ENCODE measurements at places on chromosomes 7 and 10. TPM values are rescaled to one million over a fixed set of nuclear protein-coding genes. Genes with fewer than 3 reads are reported as not detected.

The GHRHR gene
- not detected for total RNA-seq

The SLC18A3 gene
- total RNA-seq = not detected

The GJD4 gene
- total RNA-seq = not detected

The SLC13A4 gene
- total RNA-seq = 0.98 TPM

The TMEM178B gene
- total RNA-seq = under 0.01 TPM

The GNAT3 gene
- not detected for total RNA-seq

The NUDCD3 gene
- total RNA-seq = 59.2 TPM

The AKR1E2 gene
- total RNA-seq = 5.7 TPM

The ZNF736 gene
- 11.8 TPM for total RNA-seq

The SLK gene
- 68.3 TPM for total RNA-seq

The GIMAP1 gene
- not detected for total RNA-seq

The NANOS1 gene
- total RNA-seq = 0.73 TPM

The SPDYE6 gene
- total RNA-seq = not detected

The TRPV6 gene
- not detected for total RNA-seq

The TRIL gene
- total RNA-seq = 0.73 TPM

The MRC1 gene
- not detected for total RNA-seq

The DLX6 gene
- total RNA-seq = not detected

The ZNF804B gene
- not detected for total RNA-seq

The MUC12 gene
- total RNA-seq = not detected

The CHN2 gene
- total RNA-seq = 0.78 TPM

The LIPA gene
- total RNA-seq = 89.7 TPM

The LHFPL3 gene
- not detected for total RNA-seq

The CCDC3 gene
- total RNA-seq = not detected

The SPDYE2B gene
- total RNA-seq = not detected

The SUMF2 gene
- total RNA-seq = 177 TPM

The SLC26A3 gene
- not detected for total RNA-seq

The LIPN gene
- total RNA-seq = not detected

The TRIM50 gene
- not detected for total RNA-seq

The MDH2 gene
- 48.5 TPM for total RNA-seq

The MINDY4 gene
- total RNA-seq = 14.7 TPM

The FOXL3 gene
- not detected for total RNA-seq

The VWDE gene
- total RNA-seq = not detected

The AKR1C8 gene
- total RNA-seq = not detected

The C10orf95 gene
- not detected for total RNA-seq

The IL15RA gene
- 9.9 TPM for total RNA-seq

The INMT gene
- 7.0 TPM for total RNA-seq

The PNLIPRP3 gene
- 0.37 TPM for total RNA-seq

The LDB3 gene
- under 0.01 TPM for total RNA-seq

The TRPV5 gene
- not detected for total RNA-seq

The NAT16 gene
- not detected for total RNA-seq

The AGMO gene
- 1.8 TPM for total RNA-seq

The MYL10 gene
- total RNA-seq = not detected
